Right renal cortex interstitium (tissue), 3 donors: ENCODE measurements at places on chromosomes 6 and 20.

DNA sequence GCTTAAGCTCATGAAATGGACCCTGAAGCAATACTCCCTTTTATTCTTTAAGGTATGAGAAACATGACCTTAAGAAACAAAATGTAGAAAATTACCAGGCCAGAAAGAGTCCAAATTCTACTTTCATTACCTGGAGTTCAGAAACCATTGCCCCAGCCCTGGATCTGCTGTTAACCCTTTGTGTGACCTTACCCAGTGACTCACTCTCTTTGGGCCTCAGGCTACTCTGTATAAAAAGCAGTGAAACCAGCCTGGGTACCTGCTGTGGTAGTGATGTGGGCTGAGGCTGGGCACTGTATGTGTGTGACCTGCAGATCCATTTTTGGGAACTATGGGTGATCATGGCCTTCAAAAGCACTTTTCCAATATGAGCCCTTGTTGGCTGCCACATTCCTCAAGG lies 47.2 kb downstream of the SLC9A8 start:
- no peak for DNase-seq

- no peak for DNase-seq
These were observed 163.4 kb upstream of the DEFB112 start for GRCh38 chr6:50213146-50213545.

DNA sequence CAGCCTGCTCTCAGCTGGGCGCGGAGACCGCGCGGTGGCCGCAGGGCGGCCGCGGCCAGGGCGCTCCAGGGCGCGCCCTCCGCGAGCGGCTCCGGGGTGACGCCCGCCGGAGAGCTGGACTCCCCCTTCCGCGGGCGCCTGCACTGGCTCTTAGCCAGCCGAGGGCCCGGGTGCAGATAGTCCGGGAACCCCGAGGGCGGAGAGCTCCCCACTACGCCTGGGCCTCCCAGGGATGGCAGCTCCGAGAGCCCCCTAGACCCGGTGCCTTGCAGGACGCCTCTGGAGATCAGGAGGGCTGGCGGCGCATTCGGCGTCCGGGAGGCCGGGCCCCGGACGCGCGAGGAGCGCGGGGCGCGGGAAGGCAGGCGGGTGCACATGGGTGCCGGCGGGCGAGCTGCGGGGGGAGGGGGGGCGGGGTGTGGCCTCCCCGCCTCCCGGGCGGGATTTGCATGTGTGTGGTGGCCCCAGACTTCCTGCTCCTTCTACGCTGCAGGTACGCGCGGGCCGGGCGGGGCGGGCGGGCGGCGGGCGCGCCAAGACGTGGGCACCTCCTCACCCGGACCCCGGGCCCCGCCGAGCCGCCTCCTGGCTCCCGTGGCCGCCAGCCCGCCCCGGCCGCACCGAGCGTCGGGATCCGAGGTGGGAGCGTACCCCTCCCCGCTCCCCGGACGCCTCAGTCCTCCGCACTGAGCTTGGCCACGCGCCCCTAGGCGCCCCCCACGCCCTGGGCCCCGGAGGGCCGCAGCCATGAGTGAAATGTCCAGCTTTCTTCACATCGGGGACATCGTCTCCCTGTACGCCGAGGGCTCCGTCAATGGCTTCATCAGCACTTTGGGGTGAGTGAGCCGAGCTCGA lies at the start of gene ITPR3:
Gene ITPR3 (plus strand): TSS at position 467 of the 855 bp plus-strand sequence. CDS start 281 bp downstream, at position 748.
- DNase-seq: no peak

GRCh38 chr6:7561153-7561964 lies 19.9 kb downstream of the DSP start:
- no peak for DNase-seq

GRCh38 chr6:139858429-139858828 lies 484.0 kb upstream of the CITED2 start:
- DNase-seq: no peak

DNA sequence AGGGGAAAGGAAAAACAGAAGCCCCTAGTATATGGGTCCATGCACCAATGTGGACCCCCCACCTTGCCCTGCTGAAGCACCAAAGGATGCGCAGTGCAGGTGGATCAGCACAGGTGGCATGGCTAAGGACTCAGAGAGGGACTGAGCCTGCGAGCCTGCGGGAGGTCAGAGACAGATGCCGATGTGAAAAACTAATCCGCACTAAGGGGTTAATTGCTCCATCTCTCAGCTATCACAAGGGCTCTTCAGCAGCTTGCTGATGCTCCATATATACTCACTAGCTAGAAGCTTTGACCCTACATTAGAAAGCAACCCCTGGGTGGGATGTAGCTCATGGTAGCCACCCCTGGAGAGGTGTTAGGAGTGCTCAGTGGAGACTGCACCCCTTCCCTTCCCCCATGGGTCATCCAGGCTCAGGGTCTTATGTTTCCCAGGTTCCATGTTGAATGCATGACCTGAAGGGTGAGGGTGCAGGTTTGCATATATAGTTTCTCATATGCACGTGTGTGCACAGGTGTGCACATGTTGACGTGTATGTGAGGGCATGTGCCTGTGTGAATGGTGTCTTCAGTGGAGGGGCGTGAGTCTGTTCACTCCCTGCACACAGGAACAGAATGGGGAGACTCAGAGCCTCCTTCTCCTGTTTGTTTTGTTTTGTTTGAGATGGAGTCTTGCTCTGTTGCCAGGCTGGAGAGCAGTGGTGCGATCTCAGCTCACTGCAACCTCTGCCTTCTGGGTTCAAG lies 13.4 kb upstream of the IP6K3 start:
- DNase-seq: no peak

- no peak for DNase-seq
These were observed 20.5 kb downstream of the RFPL4B start for GRCh38 chr6:112367628-112368027.

DNA sequence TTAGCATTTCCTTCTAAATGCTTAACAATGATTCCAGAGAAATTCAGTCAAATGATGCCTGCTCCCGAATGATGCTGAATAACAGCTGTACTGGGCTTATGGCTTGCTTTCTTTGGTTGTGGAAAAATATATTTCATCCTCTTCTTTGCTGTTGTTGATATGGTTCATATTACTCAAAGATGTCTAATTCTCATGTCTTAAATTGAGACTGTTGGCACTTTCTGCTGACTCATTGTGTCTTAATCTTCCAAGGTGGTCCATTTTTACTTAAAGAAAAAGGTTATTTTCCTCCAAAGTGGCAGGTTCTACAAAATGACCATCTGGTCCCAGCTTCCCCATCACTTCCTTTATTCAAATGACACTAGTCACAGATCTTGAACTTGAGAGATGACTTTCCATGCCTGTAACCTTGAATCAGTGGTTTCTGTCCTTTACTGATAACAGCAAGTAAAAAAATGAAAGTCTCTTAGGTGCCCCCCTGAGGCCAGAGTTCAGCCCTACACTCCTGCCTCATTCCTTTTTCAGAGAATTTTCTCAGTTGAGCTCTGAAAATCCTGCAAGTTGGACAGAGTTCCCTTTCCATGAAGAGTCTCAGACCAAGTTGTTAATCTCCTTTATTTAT lies 6.9 kb downstream of the SNAP25 start:
- no peak for DNase-seq
